ENCODE measurements at places on chromosomes 7 and 10. TPM values are rescaled to one million over a fixed set of nuclear protein-coding genes. Genes with fewer than 3 reads are reported as not detected.

The PPP1R17 gene
- total RNA-seq: not detected

The FAM221A gene
- 2.2 TPM for total RNA-seq

The SORCS1 gene
- not detected for total RNA-seq

The PPP1R9A gene
- total RNA-seq: 10.0 TPM

The ACTL6B gene
- not detected for total RNA-seq

The PKD2L1 gene
- total RNA-seq: not detected

The PSTK gene
- total RNA-seq: 7.0 TPM

The FXYD4 gene
- not detected for total RNA-seq

The SLC18A3 gene
- total RNA-seq: not detected

The WNT16 gene
- total RNA-seq: not detected

The EPHB6 gene
- total RNA-seq: 2.5 TPM

The ECHDC3 gene
- 605 TPM for total RNA-seq

Data from gastrocnemius medialis (tissue), 4 donors.